Activated CD4-positive, alpha-beta T cell treated with anti-CD3 and anti-CD28 coated beads for 4 hours (primary cell): ENCODE measurements at places on chromosomes 5 and 9.
A peak's percentile ranks its signal among the peaks of the same experiment; 100 is the strongest.

- DNase-seq = no peak
Measured at GRCh38 chr5:61280761-61281427, 51.2 kb upstream of the ZSWIM6 start.

DNA sequence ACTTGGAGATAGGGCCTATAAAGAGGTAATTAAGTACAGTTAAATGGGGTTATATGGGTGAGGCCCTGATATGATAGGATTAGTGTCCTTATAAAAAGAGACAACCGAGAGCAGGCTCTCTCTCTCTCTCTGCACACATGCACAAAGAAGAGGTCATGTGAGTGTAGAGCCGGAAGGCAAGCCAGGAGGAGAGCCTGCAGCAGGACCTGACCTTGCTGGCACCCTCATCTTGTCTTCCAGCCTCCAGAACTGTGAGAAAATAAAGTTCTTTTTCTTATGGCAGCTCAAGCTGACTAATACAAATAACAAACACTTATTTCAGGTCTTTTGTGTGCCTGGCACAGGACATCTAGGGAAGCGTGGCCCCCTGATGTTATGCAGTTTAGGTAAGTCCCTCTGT lies 62.1 kb downstream of the ARHGAP26 start:
- no peak for DNase-seq

GRCh38 chr9:90457386-90458190 lies 185.0 kb downstream of the DIRAS2 start:
- no peak for DNase-seq

DNA sequence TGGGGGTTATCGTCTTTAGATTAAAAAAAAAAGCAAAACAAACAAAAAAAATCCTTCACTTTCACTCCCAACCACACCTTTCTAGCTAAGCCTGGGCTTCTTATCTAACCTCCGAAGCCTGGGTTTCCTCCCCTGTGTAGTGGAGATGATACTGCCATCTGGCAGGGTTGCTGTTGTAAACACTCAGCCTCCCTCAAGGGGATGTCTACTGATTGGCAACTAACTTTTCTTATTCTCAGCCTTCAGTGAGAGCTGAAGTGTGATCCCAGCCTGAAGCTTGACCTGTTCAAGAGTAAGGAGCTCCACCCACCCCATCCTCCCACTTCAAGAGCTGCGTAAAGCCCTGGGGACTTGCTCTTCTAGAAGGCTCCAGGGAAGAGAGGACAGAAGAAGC lies 21.5 kb upstream of the WWC1 start:
- no peak for DNase-seq

GRCh38 chr5:107218457-107219193 lies 452.1 kb downstream of the EFNA5 start:
- DNase-seq = no peak

DNA sequence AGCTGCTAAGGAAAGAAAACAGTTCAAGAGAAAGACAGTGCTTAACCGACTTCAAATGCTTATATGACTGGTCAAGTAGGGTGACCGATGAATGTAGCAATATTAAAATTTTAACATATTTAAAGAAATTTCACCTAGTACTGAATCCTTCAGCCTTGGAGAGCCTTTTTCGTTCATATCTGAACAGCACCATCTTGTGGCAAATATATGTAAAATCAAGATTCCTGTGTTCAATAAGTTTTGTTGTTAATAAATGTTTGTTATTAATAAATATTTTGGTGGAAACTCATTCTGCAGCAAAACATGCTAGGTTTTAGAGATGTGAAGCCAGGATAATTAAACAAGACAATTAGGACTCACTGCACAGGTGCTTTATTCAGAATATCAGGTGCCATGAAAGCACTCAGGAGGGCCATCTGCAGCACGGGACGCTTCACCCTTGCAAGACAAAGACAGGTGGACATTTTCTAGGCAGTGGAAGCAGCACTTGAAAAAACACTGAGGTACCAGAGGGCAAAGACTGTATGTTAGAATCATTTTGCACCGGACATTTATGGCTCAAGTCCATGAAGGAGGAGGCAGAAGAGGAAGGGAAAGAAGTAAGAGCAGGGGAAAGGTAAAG lies 15.6 kb downstream of the TICAM2 start:
- DNase-seq = no peak

DNA sequence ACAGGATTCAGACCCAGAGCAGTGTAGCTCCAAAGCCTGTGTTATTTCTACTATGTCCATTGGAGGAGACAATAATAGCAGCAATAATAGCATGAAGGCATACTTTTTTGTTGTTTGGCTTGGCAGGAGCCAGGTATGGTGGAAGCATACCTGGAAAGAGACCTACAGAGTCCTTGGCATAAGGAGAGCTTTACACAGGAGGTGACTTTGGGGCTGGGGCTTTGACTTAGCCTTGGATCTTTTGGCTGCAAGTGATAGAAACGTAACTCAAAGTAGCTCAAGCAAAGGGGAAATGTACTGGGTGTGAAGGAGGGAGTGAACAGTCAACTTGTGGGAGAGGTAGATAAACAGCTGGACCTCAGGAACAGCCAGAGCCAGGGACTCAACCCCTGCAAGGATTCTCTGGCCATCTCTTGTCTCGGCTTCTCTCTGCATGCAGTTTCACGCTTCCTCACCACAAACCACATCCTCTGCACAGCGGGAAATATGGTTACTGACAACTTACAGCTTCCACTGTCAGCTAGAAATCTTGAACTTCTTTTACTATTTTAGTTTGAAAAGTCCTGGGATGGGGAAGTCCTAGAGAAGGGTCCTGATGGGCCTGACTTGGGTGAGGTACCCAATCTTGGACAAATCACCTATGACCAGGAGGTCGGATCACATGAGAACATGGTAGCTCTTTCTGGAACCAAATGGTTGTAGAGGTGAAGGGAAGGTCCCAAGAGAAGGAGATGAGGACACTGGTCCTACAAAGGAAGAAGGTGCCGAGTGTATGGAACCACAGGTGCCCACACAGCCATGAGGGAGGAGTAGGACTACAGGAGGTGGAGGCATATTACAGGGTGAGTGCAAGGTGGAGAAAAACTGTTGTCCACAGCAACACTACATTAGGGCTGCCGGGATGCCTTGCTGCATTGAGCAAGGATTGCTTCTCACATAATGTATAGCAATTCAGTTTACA lies 47.0 kb upstream of the TGFBR1 start:
- peak; percentile 51 for DNase-seq

GRCh38 chr5:60503771-60504170 lies 196.2 kb downstream of the DEPDC1B start:
- no peak for DNase-seq

- DNase-seq = no peak
Measured at GRCh38 chr5:67416133-67416937, 219.7 kb upstream of the CD180 start.

DNA sequence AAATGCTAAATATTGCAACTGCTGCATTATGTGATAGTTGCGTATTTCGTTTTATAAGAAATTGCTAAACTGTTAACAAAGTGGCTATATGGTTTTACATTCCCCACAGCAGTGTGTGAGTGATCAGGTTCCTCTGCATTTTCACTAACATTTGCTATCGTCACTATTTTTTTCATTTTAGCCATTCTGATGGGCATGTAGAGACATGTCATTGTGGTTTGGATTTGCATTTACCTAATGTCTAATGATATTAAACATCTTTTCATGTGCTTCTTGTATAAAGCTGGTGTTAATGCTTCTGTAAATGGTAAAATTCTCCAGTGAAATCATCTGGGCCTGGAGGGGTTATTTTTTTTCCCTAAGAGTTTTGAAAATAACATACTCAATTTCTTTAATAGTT lies 61.6 kb downstream of the ERCC6L2 start:
- no peak for DNase-seq

GRCh38 chr9:84807870-84808390 lies 138.4 kb downstream of the NTRK2 start:
- no peak for DNase-seq

- no peak for DNase-seq
Measured at GRCh38 chr9:126472198-126472947, 141.4 kb upstream of the LMX1B start.

GRCh38 chr9:91428436-91428835 lies 4.8 kb upstream of the NFIL3 start:
- no peak for DNase-seq

- DNase-seq = peak; percentile 82
Measured at GRCh38 chr9:129139993-129140396, 28.8 kb downstream of the PTPA start.

DNA sequence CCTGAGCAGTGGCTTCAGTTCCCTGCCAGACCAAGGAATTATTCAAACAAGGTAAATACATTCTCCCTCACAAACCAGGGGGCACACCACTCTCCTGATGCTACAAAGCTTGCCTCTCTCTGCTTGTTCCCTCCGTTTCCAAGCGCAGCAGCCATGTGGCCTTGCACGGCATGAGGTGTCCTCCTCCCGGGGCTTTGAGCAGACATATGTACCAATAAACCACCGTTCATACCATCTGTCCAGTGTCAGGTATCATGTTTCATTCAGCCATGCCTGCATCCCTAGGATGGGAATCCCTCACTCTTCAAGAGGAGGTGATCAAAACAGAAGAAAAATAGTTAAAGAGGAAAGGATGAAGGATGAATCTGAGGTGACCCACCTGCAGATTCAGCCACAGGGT lies 282.7 kb downstream of the ENC1 start:
- no peak for DNase-seq

GRCh38 chr9:112917047-112917986 lies 26.6 kb upstream of the SLC46A2 start:
- no peak for DNase-seq

GRCh38 chr9:100099722-100100042 lies 639 bp downstream of the INVS start:
- DNase-seq = no peak

DNA sequence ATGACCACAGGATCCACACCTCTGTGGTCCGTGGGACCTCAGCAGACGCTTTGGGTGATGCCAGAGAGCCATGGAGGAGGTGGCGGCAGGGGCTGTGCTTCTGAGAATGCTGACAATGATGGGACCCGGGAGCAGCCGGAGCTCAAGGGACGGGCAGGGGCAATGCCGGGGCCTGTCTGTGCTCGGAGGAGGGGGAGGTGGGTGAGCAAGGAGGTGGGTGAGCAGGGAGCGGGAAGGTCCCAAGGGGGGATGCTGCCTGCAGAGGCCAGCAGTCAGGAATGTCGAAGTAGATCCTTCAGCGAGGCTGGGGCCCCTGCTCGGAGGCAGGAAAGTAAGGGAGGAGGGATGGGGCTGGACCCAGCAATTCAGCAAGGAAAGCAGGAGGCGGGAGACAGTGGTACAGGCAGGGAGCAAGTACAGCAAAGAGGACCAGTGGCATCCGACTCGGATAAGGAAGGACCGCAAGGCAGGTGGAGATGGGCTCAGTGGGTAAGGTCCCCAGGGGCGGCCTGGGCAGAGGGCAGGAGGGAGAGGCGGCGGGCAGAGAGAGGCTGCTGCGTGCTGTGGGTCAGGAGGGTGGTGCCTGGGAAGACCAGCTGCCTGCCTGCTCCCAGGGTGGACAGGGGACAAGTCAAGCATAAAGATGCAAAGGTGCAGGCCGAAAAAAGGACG lies 49.0 kb downstream of the ADAMTS2 start:
- no peak for DNase-seq

DNA sequence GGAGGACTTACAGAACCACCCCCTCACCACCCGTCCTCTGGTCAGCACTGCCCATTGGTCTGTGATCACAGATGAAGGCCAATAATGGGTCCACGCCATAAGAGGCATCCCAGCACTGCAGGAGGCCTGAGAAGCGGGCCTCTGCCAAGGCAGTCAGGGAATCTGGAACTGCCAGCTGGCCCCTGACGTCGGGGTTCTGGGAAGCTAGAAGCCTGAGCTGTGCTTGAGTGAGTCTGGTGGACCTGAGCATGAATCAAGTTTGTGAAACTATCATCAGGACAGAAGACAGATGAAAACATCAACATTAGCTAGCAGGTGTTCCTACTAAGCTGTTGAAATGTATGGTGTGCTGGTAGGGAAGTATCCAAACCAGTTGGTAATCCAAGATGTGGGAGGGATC lies 7.8 kb downstream of the ANGPTL2 start:
- no peak for DNase-seq

DNA sequence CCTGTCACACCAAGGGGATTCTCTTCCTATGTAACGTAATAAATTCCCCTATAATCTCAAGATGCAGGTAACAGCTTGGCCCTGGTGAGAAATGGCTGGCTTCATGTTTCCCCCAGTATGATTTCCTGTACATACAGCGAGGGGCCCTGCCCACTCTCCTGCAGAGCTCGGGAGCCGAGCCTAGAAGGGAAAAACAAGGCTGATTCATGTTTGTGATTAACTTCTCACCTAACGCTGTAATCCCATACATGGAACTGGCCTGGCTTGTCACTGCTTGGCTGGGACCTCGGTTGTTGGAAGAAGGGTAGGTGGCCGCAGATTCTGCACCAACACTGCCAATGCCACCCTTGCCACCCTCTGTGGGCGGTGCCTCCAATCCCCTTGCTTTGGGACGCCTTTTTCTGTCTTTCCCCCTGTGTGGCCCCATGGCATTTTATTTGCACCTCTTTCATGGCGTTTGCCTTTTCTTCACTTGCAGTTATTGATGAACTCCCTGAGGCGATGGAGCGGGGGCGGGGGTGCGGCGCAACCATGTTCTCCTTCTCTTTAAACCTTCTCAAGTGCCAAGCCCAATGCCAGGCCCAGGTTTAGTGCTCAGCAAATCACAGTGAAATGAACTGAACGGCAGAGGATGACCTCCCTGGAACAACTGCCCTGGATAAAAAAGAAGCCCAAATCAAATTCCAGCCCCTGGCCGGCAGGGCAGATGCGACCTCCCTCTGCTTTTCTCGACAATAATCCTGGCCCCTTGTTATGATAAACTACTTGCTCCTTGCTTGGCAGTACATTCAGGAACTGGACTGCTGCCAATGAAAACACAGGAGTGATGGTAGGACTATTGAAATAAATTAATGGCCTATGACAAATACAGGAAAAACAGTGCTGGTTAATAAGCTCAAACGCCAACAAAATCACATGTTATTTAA lies 108.1 kb downstream of the TMEM174 start:
- DNase-seq = no peak

DNA sequence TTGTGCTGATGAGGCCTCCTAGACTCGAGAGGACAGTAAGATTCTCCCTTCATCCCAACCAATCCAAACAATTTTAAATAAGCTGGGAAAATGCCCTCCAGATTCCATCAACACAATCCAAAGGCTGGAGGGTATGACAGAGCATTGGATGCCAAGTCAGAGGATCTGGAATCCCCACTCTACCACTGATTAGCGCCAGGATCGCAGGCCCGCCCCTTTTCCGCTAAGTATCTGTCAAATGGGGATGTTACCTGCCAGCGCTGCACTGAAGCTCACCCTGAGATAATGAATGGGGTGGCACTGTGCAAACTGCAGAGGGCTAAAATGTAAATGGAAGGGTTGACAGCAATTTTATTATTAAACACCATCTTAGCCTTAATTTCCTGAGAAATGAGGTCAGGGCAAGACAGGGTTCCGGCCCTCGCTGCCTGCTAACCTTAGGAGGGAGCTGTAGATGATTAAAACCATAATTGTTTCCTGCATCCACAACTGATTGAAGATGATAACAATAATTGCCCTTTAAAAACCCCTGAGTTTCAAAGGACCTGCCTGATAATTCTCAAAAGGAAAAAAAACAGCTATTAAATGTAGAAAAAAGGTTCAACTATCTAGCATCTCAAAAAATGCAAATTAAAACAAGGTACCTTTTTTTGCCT lies 31.6 kb upstream of the GABBR2 start:
- no peak for DNase-seq

- DNase-seq = no peak
Measured at GRCh38 chr5:173726846-173727557, 110.6 kb upstream of the BOD1 start.

- no peak for DNase-seq
Measured at GRCh38 chr9:95980262-95981125, 105.0 kb downstream of the ERCC6L2 start.

GRCh38 chr5:23064710-23065109 lies 211.6 kb upstream of the CDH12 start:
- DNase-seq = no peak
